Activated naive CD4-positive, alpha-beta T cell treated with anti-CD3 and anti-CD28 coated beads for 36 hours (primary cell): ENCODE measurements at places on chromosomes 7 and 10. TPM values are rescaled to one million over a fixed set of nuclear protein-coding genes. Genes with fewer than 3 reads are reported as not detected.

DNA sequence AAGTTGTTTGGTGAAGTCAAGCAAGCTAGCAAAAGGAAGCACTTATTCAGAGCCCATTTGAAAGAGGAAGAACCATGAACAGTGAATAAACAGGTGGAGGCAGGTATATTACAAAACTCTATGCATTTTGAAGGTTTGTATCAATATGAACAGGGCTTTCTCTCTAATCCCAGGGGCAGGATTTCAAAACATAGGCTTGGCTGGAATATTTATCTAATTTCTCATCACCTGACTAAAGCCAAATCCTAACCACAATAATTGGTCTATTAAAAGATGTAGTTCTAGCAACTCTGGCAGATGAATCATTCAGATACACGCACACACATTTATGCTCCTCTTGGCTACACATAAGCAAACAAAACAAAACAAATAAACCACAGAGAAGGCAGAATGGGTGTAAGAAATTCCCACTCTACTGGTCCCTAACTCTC is 554.4 kb downstream of the INHBA start:
- DNase-seq: no peak

DNA sequence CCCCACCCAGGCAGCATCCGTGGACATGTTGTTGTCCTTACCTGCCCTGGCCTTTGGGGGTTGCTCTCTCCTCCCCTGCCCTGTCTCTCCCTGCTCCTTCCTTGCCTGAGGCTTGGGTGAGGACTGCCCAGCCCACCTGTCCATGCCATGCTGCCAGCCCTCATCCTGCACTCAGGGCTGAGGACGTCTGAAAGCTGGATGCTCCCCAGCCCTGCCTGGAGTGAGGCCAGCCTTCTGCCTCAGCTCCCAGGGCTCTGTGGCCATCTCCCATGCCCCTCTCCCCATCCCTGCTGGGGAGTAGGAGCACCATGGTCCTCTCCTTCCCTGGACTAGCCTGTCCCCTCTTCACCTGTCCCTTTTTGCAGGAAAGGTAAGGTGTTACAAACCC is 68.4 kb downstream of the RAMP3 start:
- no peak for DNase-seq

- DNase-seq: no peak
Observed at GRCh38 chr10:78335691-78336401, 302.2 kb downstream of the RPS24 start.

- DNase-seq: no peak
Observed at GRCh38 chr10:28719789-28720436, 42.6 kb downstream of the BAMBI start.

GRCh38 chr7:2734751-2735571 is 47.0 kb downstream of the AMZ1 start:
- peak; percentile 40 for DNase-seq

- no peak for DNase-seq
Observed at GRCh38 chr7:40447345-40447744, 312.5 kb downstream of the SUGCT start.

DNA sequence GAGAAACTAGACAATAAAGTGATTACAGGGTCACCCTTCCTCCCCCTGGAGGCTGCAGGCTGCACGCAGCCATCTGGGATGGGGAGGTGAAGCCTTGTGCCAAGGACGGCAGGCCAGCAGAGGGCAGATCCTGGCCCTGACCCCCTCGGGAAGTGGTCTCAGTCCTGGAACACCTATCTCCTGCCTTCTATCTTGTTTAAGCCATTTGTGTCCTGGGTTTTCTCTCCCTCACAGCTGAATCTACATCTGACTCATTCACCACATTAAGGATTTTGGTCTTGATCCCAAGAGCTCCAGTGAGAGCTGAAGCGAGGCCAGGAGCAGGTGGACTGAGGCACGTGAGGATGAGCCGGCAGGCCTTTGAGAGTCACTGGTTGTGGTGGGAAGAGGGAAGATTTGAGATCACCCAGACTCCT is 16.4 kb upstream of the PARP12 start:
- DNase-seq: no peak

- DNase-seq: no peak
Observed at GRCh38 chr7:102836191-102836919, 76.4 kb upstream of the LRRC17 start.

DNA sequence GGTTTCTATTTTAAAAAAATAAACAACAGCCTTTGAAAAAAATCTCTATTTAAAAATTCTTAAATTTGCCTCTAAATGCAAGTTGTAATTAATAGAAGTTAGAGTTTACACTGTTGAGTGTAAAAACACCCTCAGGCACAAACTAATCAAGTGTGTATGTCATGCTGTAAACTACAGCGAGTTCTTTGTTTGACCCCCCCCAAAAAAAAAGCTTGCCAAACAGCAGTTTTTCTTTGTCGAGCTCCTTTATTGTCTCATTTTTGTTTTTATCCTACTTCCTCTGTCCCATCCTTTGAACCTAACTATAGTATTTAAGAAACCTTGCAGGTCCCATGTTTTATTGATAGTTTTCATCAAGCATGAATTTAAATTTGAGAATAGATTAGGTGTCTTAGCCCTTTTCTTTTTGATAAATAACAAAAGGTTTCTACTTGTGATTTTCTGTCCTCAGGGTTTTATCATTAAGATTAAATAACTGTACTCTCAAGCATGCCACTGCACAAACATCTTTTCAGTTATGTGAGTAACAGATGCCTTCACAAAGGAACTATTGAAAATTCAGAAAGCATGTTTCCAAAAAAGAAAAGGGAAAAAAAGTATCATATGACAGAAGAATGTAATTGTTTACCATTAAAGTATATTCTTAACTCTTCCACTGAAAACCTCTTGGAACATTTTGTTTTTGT is 176.0 kb downstream of the ARID5B start:
- no peak for DNase-seq

GRCh38 chr10:118444069-118444468 is 101.9 kb upstream of the FAM204A start:
- no peak for DNase-seq

GRCh38 chr7:72069263-72069662 is 342.9 kb downstream of the CALN1 start:
- DNase-seq: no peak

- no peak for DNase-seq
Observed at GRCh38 chr10:28604567-28605536, 71.9 kb downstream of the WAC start.

- peak; percentile 80 for DNase-seq
Observed at GRCh38 chr7:154953006-154953684, 49.8 kb downstream of the PAXIP1 start.

GRCh38 chr10:132404911-132405462 is 8.0 kb downstream of the PWWP2B start:
- DNase-seq: no peak

GRCh38 chr10:3482200-3482993 is 302.6 kb downstream of the KLF6 start:
- peak; percentile 29 for DNase-seq

DNA sequence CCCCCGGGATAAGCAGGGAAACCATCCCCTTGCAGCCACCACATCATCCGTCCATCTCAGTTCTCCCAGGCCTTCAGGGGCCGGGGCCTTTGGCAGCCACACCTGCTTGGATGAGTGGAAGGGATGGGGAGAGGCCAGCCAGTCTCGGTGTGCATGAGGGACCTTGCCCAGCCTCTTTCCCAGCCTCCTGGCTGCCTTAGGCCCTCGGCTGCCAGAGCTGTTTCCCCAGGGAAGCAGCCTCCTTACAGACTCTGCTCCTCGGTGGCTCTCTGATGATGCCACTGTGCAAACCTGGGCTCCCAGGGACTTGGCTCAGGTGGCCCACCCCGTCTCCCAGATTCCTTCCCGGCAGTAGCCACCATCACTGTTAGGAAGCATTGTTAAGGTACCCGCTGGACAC is 14.7 kb downstream of the FGF8 start:
- no peak for DNase-seq

- DNase-seq: no peak
Observed at GRCh38 chr10:129942391-129942790, 21.7 kb downstream of the EBF3 start.

DNA sequence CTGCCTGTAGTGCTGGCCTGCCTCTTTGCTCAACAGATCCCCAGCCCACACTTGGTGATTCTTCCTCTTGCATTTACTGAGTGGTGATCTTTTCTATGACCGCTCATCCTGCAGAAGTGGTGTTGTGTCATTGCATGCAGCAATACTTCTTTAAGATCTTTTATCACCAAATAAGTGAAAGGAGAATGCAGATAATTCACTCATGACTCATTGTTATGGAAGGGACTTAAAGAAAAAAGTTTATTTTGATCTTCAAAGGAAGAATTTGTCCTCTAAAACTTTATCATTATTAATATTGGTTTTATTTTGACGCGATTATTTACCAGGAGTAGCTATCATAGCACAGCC is 489.1 kb upstream of the CELF2 start:
- no peak for DNase-seq

DNA sequence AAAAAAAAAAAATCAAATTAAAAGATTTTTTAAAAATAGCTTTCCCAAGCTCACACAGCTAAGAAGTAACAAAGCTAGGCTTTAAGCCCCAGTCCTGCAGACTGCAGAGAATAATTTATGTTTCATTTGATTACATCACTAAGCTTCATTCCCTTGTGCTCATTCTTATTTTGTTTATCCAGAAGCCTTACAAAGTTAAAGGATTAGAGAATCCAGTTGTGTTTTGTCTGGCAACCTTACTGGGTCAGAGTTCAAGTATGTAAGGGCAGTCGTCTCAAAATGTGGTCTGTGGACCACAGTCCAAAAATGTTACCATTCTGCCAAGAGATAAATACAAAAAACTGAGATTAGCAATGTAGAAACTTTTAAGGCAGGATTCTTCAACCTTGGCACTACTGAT is 32.1 kb upstream of the EZH2 start:
- DNase-seq: no peak

GRCh38 chr7:286266-286665 is 3.7 kb upstream of the FOXL3 start:
- no peak for DNase-seq

GRCh38 chr7:7524121-7524520 is 11.6 kb downstream of the COL28A1 start:
- DNase-seq: no peak

DNA sequence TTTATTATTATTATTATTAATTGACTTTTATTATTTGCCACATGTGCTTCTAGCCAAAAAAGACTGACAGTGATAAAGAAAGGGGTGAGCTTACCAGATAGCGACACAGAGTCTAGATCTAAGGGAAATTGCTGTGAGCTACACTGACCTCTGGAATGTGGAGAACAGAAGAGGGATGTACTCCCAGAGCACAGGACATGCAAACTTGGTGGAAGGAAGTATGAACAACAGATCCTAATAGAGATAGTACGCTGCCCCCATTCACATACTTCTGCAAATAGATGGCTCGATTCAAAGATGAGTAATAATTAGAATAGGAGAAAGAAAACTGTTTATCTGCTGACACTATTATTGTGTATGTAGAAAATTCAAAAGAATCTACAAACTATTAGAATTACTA is 109.3 kb upstream of the HPS1 start:
- DNase-seq: no peak

DNA sequence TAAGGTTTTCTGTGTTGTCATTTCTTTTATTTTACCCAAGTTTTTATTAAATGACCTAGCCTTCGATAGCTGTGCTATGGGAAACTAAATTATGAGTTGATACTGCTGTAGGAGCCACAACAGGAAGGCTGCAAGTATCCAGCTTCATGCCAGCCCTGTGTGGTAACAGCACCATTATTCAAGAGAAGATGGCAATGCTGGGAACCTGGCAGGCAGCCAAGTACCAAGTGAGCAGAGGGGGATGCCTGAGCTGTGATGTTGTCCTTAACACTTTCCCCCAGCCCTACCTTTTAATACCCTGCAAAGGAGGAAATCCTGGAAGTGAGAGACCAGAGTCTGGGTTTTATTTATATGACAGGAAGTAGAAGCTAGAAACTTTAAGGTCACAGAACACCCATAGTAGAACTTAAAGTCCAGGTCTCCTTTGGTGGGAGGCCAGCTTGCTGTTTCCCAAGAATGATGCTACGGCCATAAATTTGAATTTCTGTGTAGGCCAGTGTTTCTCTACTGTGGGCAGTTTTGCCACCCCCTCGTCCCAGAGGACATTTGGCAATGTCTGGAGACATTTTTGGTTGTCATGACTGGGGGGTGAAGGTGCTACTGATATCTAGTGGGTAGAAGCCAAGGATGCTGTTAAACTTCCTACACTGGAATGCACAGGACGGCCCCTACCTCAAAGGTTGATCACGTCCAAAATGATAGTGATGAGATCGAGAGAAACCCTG is 9.2 kb upstream of the ATXN7L1 start:
- peak; percentile 22 for DNase-seq

GRCh38 chr7:26489391-26489790 is 197.7 kb downstream of the SNX10 start:
- no peak for DNase-seq

- DNase-seq: peak; percentile 34
Observed at GRCh38 chr10:83991986-83992753, 147.1 kb upstream of the GHITM start.

- no peak for DNase-seq
Observed at GRCh38 chr7:79182283-79182682, 271.2 kb downstream of the MAGI2 start.

- peak; percentile 69 for DNase-seq
Observed at GRCh38 chr10:110355141-110355831, 50.6 kb upstream of the SMNDC1 start.

DNA sequence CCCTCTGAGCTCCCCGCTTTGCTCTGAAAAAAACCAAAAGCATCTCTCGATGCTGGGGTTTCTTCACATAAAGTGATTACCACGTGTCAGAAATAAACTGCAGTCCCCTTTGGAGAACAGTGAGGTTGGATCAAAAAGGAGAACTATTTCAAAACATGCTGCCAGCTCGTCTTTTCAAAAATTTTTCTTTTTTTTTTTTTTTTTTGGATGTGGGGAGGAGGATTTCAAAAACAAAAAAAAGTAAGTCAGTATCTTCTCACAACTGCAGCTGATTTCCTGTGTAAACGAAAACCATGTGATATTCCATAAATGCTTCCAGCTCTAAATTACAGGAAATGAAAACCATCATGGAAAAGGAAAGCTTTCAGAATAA is 155.0 kb upstream of the LYZL2 start:
- DNase-seq: no peak

GRCh38 chr7:26599982-26600381 is 264.4 kb downstream of the SKAP2 start:
- no peak for DNase-seq

- DNase-seq: no peak
Observed at GRCh38 chr10:31959461-31960173, 31.0 kb upstream of the ARHGAP12 start.

GRCh38 chr7:70000737-70001348 is 402.6 kb downstream of the AUTS2 start:
- no peak for DNase-seq

GRCh38 chr7:27176962-27177794 is 3.1 kb upstream of the HOXA10 start:
- no peak for DNase-seq

- no peak for DNase-seq
Observed at GRCh38 chr10:116763440-116763839, 21.1 kb upstream of the HSPA12A start.

- DNase-seq: no peak
Observed at GRCh38 chr7:125427676-125428075, 498.1 kb upstream of the POT1 start.

GRCh38 chr7:117067340-117067739 is 114.0 kb downstream of the ST7 start:
- no peak for DNase-seq

GRCh38 chr10:71783917-71784678 is 10.8 kb upstream of the VSIR start:
- DNase-seq: no peak

Gene FBXL15
- 9.9 TPM for total RNA-seq

Gene ANKRD61
- total RNA-seq: not detected

Gene NPC1L1
- total RNA-seq: not detected

Gene PKD2L1
- total RNA-seq: not detected

Gene TMEM184A
- total RNA-seq: not detected

Gene CPA5
- 0.88 TPM for total RNA-seq

Gene CACNA2D1
- not detected for total RNA-seq

Gene CADPS2
- total RNA-seq: not detected

Gene ACSL5
- 22.9 TPM for total RNA-seq
